ENCODE measurements at places on chromosomes 7 and 10. TPM values are rescaled to one million over a fixed set of nuclear protein-coding genes. Genes with fewer than 3 reads are reported as not detected.

Gene SFTPA1
- not detected for total RNA-seq

Gene SPDYE1
- not detected for total RNA-seq

Gene PRR15
- 7.2 TPM for total RNA-seq

Gene PLPP4
- total RNA-seq = 44.1 TPM

Gene PRKCQ
- 1.9 TPM for total RNA-seq
